Progenitor cell of endocrine pancreas (in vitro differentiated cells): ENCODE measurements at places on chromosomes 16 and 17.

- H3K4me3 ChIP-seq: no peak overlapping the region
- no peak for DNase-seq
- H3K36me3 ChIP-seq: peaks cover 17% of the 10 kb centered on the region
- no peaks in the 10 kb centered on the region for H3K27me3 ChIP-seq
- no peak overlapping the region for H3K27ac ChIP-seq
These were observed 238.4 kb downstream of the BCAS3 start for GRCh38 chr17:60916043-60916442.

- H3K4me1 ChIP-seq: peaks cover 9% of the 10 kb centered on the region
- DNase-seq: no peak
- H3K36me3 ChIP-seq: peaks cover 10% of the 10 kb centered on the region
These were observed 567 bp downstream of the OSBPL7 start for GRCh38 chr17:47821031-47821423.

GRCh38 chr16:60107437-60107836 is 1373.3 kb upstream of the GOT2 start:
- H3K36me3 ChIP-seq: no peaks in the 10 kb centered on the region
- H3K4me3 ChIP-seq: no peak overlapping the region
- no peaks in the 10 kb centered on the region for H3K4me1 ChIP-seq
- H3K27ac ChIP-seq: no peak overlapping the region
- H3K27me3 ChIP-seq: no peaks in the 10 kb centered on the region

DNA sequence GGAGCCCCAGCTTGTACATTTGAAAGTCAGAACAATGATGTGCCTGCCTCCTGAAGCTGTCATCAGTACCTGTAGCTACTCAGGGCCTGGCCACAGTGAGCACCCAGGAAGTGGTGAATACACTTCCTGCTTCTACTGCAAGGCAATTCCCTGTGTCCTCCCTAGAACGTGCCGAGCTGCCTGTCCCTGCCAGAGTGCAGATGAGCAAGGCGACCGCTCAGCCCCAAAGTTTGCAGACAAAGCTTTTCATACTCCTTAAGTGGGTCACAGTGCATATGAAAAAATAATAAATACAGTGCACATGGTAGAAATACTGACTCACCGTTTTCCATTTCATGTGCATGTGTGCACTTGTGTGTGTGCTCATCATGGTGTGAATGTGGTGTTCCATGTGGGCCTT is 77.3 kb downstream of the MPRIP start:
- H3K36me3 ChIP-seq: no peaks in the 10 kb centered on the region
- peaks cover 7% of the 10 kb centered on the region for H3K4me1 ChIP-seq
- H3K27me3 ChIP-seq: no peaks in the 10 kb centered on the region
- H3K4me3 ChIP-seq: no peak overlapping the region

DNA sequence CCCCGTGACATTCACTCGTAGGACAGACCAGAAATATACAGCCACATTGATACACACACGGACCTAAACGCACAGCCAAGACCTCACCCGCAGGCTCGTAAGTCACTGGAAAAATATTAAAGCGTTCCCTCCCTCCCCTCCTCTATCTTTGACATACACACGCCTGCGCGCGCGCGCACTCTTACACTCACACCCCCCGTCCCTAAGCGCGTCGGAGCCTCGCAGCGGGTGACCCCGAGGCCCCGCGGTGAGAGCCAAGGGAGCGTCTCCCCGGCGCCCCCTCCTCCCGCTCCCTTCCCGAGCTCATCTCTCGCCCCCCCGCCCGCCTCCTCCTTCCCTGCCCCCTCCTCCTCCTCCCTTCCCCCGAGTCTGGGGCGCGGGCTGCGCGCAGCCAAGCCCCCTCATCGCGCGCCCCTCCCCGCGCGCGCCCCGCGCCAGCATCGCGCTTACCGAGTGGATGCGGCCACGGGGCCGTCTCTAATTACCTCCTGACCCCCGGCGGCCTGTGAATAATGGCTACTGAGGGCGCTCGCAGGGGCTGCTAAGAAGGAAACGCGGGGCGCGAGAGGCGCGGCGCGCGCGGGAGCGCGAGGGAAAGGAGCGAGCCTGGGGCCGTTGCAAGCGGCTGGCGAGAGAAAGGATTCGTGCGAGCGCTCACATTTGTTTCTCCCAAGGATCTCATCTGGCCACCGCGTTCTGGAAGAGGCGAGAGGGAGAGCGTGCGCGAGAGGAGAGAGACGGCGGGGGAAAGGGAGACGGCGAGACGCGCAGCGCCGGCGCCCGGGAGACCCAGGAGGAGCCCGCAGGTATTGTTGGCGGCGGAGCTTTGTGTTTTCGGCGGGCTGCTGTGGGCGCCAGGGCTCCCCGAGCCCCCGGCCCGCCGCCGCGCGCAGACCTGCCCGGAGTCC is 42.4 kb downstream of the RAI1 start:
- H3K27me3 ChIP-seq: peaks cover 17% of the 10 kb centered on the region
- peak overlapping the region; percentile 78 for H3K4me3 ChIP-seq

GRCh38 chr16:49620158-49620868 is 235.6 kb downstream of the ZNF423 start:
- no peaks in the 10 kb centered on the region for H3K27me3 ChIP-seq
- peaks cover 10% of the 10 kb centered on the region for H3K4me1 ChIP-seq
- no peak overlapping the region for H3K27ac ChIP-seq
- H3K4me3 ChIP-seq: no peak overlapping the region
- no peak for DNase-seq
- peaks cover 5% of the 10 kb centered on the region for H3K36me3 ChIP-seq

- H3K4me1 ChIP-seq: peaks cover 25% of the 10 kb centered on the region
- H3K27ac ChIP-seq: no peak overlapping the region
- peaks cover 12% of the 10 kb centered on the region for H3K27me3 ChIP-seq
These were observed 4.0 kb upstream of the BAIAP2 start for GRCh38 chr17:81030741-81031565.

- peaks cover 4% of the 10 kb centered on the region for H3K27me3 ChIP-seq
- no peaks in the 10 kb centered on the region for H3K36me3 ChIP-seq
- H3K27ac ChIP-seq: no peak overlapping the region
- H3K4me1 ChIP-seq: no peaks in the 10 kb centered on the region
These were observed 47.4 kb upstream of the SMURF2 start for GRCh38 chr17:64709481-64709880.

GRCh38 chr17:1154704-1155103 is 25.1 kb downstream of the ABR start:
- H3K36me3 ChIP-seq: peaks cover 5% of the 10 kb centered on the region
- H3K4me1 ChIP-seq: no peaks in the 10 kb centered on the region
- no peak overlapping the region for H3K27ac ChIP-seq
